ENCODE measurements at places on chromosomes 5 and 9. TPM values are rescaled to one million over a fixed set of nuclear protein-coding genes. Genes with fewer than 3 reads are reported as not detected.

The INSYN2B gene
- total RNA-seq, result 0.04 TPM

The ZBTB43 gene
- total RNA-seq, result 10.4 TPM

DNA sequence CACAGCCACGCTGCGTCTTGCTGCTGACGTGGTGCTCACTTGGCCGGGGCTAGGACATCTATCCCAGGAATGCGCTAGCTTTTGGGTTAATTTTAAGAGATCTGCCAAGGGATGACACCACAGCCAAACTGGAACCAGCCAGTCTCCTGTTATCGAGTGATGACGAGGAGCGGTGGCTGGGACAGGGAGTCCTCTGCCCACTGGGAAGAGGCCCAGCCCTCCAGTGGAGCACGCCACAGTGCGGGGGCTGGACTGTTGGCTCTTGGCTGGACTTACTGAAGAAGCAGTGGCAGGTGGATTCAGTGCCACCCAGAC is 55.1 kb upstream of the PHYKPL start:
- H3K27me3 ChIP-seq, result peaks cover 57% of the 10 kb centered on the region
- no peak overlapping the region for H3K27ac ChIP-seq
- no peak for DNase-seq
- H3K4me3 ChIP-seq, result no peak overlapping the region

DNA sequence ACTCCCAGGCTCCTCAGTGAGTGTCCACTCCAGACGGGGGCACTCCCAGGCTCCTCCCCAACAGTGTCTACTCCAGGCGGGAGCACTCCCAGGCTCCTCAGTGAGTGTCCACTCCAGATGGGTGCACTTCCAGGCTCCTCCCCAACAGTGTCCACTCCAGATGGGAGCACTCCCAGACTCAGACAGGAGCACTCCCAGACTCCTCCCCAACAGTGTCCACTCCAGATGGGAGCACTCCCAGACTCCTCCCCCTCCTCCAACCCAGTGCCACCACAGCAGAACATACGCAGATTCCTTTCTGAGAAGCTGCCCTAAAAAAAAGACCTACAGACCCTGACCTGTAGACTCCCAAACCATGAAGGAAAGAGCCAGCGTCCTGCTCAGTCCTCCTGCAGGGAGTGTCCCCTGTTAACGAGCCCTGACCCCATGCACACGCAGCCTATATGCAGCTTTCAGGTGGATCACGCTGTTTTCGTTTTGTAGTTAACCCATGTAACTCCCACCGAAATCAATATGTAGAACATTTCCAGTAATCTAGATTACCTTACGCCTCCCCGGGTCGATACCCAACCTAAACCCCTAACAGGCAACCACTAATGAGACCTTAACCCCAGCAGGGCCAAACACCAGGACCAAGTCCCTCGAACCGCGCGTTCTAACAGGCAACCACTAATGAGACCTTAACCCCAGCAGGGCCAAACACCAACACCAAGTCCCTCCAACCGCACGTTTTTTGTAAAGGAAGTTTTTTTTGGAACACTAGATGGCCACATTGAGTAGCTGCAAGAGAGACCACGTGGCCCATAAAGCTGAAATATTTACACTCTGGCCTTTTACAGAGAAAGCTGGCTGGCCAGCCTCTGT is 15.7 kb downstream of the PNPLA7 start:
- H3K27me3 ChIP-seq, result no peaks in the 10 kb centered on the region
- peaks cover 15% of the 10 kb centered on the region for H3K4me1 ChIP-seq
- H3K27ac ChIP-seq, result no peak overlapping the region

DNA sequence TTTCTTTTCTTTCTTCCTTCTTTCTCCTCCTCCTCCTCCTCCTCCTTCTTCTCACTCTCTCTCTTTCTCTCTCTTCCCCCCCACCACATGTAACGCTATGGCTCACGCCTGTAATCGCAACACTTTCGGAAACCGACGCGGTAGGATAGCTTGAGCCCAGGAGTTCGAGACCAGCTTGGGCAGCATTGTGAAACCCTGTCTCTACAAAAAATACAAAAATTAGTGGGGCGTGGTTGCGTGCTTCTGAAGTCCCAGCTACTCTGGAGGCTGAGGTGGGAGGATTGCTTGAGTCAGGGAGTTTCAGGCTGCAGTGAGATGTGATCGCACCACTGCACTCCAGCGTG is 736 bp upstream of the GLDC start:
- H3K4me1 ChIP-seq, result peaks cover 12% of the 10 kb centered on the region
- no peaks in the 10 kb centered on the region for H3K36me3 ChIP-seq
- no peak for DNase-seq

DNA sequence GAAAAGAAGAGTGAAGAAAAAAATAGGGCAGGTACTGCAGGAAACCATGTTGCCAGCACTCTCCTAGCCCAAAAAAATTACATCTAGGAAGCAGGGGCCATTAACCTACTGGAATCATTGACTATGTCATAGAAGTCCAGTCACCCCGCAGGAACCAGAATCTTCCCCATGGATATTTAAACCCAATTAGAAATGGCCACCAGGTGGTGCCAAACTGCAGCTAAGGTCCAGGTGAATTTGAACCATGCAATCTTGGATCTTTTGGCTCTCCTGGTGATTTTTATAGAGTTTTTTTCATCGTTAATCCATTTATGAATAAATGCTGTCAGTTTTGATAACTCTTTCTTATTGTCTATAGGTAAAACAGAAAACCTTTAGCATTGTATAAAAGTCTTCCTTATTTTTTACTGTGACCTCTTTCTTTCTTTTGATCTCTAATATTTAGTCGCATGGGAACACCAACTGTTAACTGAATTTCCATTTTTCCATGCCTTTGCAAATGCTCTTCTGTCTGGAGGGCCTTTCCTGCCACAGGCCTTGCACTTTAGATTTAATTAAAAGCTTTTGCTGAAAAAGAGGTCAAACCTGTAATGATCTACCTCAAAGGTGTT is 147.5 kb upstream of the FGF10 start:
- no peak overlapping the region for H3K4me3 ChIP-seq
- DNase-seq, result no peak
- H3K4me1 ChIP-seq, result peaks cover 5% of the 10 kb centered on the region
- H3K36me3 ChIP-seq, result no peaks in the 10 kb centered on the region
- H3K27me3 ChIP-seq, result no peaks in the 10 kb centered on the region

DNA sequence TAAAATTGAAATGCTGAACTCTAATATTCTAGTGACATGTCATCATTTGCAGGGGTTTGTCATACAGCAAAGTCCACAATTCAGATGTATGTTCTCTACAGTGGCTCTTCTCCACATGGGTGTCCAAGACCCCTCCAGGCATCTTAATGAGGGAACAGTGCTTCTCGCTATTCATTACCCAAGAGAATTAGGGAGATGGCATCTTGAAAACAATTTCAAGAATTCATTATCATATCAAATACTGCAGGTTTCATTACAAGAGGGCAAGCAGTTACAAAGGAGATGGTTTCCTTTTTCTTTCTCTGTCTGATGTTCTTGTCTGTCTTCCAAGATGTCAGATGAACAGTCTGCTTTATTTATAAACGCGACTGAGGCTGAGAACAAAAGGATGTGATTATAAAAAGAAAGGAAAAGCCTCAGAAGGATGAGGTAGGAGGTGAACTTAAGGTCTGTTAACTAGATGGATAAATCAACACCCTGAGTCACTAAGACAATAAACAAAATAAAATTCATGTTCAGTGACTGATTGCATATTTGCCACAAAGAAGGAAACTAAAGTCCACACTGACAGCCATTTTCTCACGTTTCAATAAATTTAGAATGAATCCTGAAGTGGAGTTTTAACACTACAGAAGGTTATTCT is 326.7 kb upstream of the EFNA5 start:
- H3K4me1 ChIP-seq, result no peaks in the 10 kb centered on the region
- no peaks in the 10 kb centered on the region for H3K27me3 ChIP-seq
- no peaks in the 10 kb centered on the region for H3K36me3 ChIP-seq
- no peak overlapping the region for H3K4me3 ChIP-seq

DNA sequence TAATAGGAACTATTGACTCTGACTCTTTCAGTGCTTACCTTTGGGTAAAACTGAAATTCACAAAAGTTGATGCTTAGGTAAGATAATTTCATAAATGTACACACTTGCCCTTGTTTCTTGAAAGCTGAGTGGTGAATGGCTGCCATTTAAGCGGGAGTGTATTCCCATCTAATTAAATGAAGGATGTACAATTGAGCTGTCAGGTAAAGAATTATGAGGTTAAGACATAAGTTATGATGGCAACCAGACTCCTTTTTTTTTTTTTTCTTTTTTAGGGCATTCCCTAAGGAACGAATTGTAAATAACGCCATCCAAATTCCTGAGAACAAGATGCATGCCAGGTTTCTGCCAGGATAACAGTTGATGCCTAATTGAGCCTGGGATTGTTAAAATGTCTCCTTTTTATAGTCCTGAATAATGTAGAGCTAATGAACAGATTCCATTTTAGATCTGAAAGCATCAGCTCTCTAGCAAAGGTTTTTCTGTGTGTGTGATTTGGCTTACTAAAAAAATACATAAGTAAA is 199.7 kb downstream of the ISL1 start:
- no peaks in the 10 kb centered on the region for H3K36me3 ChIP-seq
- H3K27me3 ChIP-seq, result no peaks in the 10 kb centered on the region
- H3K27ac ChIP-seq, result no peak overlapping the region

- H3K27me3 ChIP-seq, result no peaks in the 10 kb centered on the region
- DNase-seq, result no peak
These were observed 17.9 kb downstream of the CMYA5 start for GRCh38 chr5:79707535-79707934.
